NCI-H748 treated with DMSO at 0.1 percent for 48 hours (cell line): ENCODE measurements at places on chromosomes 11 and 22.

- no peak for DNase-seq
Measured at GRCh38 chr22:44698531-44699421, 3.2 kb upstream of the PRR5 start.

GRCh38 chr11:10575346-10576034 is 7.0 kb upstream of the LYVE1 start:
- no peak for DNase-seq

- no peak for DNase-seq
Measured at GRCh38 chr22:19691721-19692341, 22.5 kb upstream of the SEPTIN5 start.

- no peak for DNase-seq
Measured at GRCh38 chr11:130512662-130513061, 64.2 kb downstream of the ADAMTS15 start.

DNA sequence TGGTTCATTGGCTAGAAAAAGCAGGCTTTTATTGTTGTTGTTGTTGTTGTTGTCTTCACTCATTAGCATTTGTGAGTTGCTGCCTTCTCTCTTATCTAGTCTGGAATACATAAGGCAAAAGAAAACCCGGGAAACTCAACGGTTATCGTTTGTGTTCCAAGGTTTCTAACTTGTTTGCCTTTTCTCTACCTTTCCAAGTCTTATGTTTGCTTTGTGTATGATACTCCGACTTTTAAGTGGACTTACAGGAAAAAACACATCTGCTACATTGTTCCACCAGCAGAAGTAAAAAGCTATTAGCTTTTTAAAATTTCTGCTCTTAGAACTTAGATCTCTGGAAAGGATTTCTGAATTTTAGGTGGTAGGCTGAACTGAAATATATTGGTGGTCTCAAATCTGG is 27.0 kb upstream of the HIKESHI start:
- no peak for DNase-seq

DNA sequence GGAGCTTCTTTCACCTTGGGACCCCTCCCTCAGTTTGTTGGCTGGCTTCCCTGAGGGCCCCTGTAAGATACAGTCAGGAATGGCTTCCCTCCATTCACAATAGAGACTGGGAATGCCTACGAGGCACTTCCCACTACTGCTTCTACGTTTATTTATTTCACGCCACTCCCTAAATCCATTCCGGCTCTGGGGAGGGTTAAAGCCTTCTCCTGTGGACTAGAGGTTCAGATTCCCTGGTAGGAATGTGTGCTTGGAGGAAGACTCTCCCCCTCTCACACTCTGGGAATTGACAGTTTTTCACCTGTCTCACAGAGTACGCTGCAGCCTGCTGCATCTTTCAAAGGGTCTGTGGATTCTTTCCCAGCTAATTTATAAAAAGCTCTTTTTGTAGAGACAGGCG is 3.3 kb upstream of the NUCB2 start:
- DNase-seq, result no peak

GRCh38 chr11:35014346-35014745 is 97.9 kb downstream of the PDHX start:
- DNase-seq, result no peak

DNA sequence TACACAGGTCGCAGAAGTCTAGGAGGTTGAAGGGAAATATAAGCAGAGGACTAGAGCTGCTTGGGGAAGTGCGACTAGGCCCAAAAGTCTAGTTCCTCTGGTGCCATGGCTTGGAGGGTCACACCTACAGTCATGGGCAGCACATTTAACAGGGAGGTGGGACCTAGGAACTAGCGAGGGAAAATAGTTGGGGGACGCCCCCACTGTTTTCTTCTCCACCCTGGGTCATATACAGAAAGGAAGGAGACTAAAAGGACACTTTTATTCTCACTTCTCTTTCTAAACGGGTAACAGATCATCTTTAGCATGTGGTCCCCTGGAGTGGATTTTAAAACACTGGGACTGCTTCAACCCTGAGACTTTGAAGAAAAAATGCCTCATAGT is 16.6 kb downstream of the APIP start:
- DNase-seq, result no peak

- DNase-seq, result no peak
Measured at GRCh38 chr11:1261241-1262071, 38.6 kb downstream of the MUC5B start.

DNA sequence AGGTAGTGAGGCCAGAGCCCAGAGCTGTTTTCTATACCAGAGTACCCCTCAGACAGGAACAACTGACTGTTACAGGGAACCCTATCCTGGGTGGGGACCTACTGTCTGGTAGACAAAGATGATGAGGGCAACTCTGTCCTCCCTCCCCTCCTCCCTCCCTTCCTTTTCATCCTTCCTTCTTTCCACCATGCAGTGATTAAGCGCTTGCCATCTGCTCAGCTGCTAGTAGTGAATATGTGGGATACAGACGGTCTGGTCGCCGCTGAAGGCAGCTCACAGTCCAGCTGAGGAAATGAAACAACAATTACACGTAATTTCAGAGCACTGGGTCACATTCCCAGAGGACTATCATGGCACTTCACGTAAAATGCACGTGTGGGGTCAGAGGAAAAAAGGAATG is 597.1 kb downstream of the BUD13 start:
- no peak for DNase-seq

DNA sequence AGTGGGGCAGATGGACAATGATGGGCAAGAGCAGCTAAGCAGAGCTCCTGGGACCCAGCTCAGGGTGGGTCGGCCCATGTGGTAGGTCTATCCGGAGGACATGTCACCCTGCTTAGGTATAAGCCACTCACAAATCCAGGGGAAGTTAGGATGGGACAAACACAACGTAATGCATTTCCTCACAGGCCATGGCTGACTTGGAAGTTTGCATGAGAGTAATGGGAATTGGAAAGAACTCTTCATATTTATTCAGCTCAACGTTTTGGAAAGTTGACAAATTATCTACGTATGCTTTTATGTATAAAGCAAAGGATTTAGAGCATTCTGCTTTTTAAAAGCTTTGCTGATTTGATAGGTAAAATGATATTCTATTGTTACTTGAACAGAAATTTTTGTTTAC is 74.9 kb downstream of the SMCO4 start:
- no peak for DNase-seq

GRCh38 chr22:35921777-35922176 is 106.8 kb downstream of the RBFOX2 start:
- no peak for DNase-seq

GRCh38 chr11:133078591-133079404 is 453.5 kb downstream of the OPCML start:
- DNase-seq, result peak; percentile 53

GRCh38 chr11:85742348-85742747 is 56.4 kb upstream of the CCDC89 start:
- no peak for DNase-seq

DNA sequence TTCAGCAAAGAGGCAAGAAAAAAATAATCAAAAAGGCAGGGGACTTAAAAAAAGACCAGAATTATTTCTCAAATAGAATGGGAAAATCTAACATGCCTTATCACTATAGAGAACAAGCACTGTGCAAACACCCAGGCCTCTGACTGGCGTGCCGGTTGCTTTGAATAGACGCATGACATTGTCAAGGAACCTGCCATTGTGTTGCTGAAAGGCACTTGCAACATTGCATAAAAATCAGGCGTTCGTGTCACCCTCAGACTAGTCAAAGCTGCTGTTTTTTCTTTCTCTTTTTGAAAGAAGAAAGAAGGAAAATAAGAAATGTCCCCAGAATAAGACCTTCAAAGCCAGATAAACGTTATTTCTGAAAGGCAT is 549.3 kb upstream of the CADM1 start:
- peak; percentile 56 for DNase-seq

DNA sequence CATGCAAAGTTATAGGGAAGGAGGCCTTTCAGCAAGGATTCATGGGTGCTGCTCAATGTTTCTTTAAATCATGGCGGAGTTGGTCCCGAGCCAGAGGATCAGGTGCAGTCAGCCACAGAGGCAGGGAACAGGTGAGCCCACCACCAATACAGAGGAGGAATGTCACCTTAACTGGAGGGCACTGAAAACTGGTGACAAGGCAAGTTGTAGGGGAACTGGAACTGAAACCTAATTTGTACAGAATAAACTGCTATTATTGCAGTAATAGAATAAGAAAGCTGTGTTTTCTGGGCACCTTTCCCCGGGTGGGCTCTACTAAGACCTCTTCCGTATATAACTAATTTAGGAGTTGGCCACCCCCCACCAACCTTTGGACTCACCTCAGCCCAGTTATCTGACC is 296.0 kb upstream of the NARS2 start:
- no peak for DNase-seq

GRCh38 chr11:125358254-125358840 is 137.7 kb downstream of the FEZ1 start:
- DNase-seq, result no peak

DNA sequence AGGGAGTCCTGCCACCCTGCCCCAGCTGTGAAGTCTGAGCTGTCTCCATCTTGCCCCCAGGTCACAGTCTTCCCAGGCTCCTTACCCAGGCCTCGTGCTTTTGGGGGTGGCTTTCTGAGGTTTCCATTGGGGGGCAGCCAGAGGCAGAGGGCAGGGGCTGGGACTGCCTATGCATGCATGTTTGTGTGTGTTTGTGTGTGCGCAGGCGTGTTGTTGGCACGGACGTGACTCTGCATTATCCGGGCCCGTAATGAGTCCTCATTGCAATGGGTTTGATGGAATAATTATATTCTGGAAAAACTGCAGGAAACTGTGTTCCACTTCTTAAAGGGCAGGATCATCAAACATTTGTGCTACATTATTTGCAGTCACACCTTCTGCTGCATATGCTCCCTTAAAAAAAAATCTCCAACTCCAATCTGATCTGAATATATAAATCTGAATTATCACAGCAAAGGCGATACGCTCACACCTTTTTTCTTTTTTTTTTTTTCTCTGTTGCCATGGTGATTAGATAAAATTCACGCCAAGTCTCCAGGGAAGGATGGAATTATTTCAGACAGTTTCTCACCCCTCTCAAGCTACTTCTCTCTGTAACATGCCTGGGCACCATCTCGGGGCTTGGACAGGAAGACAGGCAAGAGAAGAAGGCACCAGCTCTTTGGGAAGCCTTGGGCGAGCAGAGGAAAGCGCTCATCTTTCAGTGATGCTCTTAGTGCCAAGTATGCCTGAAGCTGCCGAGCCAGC is 45.9 kb downstream of the DSCAML1 start:
- no peak for DNase-seq

- no peak for DNase-seq
Measured at GRCh38 chr22:27318516-27318915, 483.0 kb downstream of the MN1 start.

- no peak for DNase-seq
Measured at GRCh38 chr11:131692151-131692550, 321.7 kb downstream of the NTM start.

- DNase-seq, result no peak
Measured at GRCh38 chr22:48496987-48497650, 1330.6 kb downstream of the BRD1 start.

- no peak for DNase-seq
Measured at GRCh38 chr11:3157381-3158130, 7.6 kb downstream of the OSBPL5 start.

DNA sequence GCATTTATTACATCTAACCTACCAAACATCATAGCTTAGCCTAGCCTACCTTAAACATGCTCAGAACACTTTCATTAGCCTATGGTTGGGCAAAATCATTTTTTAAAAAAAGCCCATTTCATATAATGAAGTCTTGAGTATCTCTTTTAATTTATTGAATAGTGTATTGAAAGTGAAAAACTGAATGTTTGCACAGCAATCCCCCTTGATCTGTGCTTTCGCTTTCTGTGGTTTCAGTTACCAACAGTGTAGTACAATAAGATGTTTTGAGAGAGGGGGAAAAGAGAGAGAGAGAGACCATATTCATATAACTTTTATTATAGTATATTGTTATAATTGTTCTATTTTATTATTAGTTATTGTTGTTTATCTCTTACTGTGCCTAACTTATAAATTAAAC is 8.4 kb upstream of the MAP6 start:
- DNase-seq, result no peak
